ENCODE measurements at places on chromosomes 16 and 17.
A peak's percentile ranks its signal among the peaks of the same experiment; 100 is the strongest.

GRCh38 chr17:7237761-7238419 lies 1.4 kb downstream of the PHF23 start:
- DNase-seq = peak; percentile 81

- no peak for DNase-seq
Observed at GRCh38 chr17:43573579-43574321, 27.6 kb upstream of the ETV4 start.

DNA sequence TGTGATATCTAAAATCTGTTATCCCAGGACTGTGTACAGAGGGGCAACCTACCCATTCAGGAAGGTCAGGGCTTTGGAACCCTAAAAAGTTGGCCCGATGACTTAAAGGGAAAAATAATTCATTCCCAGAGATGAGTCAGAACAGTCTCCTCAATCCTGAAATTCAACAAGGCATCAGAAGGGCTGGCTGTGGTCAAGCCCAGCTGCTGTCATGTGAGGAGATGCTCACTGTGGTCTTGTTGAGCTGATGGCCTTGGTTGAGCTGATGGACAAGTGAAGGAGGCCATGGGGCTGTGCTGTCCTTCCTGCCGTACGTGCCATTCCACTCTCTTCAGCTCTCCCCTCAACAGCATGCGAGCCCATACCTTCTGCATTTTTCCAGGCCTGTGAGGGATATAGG lies 20.9 kb upstream of the DRG2 start:
- DNase-seq = no peak

DNA sequence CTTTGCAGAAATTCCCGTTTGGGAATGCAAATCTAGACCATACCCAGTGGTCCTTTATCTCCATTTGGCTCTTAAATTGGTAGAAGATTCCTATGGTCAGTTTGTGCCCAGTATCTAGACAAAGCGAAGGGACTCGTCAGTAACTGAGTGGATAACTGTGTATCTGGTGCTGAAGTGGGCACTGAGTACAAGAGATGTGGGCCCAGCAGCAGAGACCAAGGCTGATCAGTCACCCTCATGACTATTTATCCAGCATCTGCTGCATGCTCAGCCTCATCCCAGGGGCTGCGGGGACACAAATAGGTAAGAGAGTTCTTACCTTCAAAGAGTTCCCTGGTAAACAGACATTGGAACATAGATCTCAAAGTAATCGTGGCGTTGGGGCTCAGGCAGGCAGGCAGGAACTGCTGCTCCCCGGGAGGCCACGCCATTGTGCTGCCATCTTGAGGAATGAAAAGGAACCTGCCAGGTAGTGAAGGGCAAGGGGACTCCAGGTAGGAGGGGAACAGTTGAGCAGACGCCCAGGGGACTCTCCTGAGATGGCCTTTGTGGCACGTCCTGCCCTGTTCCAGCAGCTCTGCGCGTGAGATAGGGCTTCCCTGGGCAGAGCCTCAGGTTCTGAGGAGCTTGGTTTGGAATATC lies 10.3 kb downstream of the NT5M start:
- peak; percentile 34 for DNase-seq

GRCh38 chr16:88881007-88881615 lies 14.7 kb upstream of the PABPN1L start:
- DNase-seq = no peak

DNA sequence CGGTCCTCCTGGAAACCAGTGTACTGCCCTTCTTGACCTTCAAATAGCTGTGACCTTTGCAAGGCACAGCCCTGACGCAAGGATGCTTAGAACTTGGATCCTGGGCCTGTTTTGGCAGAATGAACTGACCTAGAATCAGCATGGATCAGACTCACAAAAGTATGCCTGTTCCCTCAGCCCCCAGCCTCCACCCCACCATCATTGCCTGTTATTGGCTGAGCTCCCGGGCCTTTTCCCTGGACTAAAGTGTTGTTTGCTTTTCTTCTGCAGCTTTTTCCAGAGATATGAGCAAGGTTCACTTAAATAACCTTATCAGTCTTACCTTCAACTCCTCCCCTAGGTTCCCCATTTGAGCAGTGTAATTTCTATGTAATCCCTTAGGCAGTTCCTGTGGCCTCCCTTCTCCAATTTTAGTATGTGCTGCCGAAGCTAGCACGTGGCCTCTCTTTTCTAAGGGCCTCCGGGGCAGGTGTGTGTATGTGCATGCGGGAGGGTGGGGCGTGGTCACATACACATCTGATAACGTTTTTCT lies 347.4 kb downstream of the MAF start:
- no peak for DNase-seq

DNA sequence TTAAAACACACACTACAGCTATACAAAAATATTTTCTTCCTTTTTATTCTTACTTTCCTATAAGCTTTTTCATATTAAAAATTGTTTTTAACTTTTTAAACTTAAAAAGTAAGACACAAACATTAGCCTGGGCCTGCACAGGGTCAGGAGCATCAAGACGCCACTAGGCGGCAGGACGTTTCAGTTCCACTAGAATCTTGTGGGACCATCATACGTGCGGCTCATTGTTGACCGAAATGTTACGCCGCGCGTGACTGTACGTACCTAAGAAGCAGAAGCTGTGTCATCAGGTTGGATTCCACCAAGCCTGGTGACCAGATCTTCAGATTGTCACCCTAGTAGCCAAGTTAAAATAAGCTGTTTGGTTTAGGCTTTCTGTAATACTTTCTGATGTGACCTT lies 47.1 kb downstream of the USP10 start:
- no peak for DNase-seq

GRCh38 chr17:51087072-51087757 lies 33.5 kb downstream of the SPAG9 start:
- DNase-seq = no peak

DNA sequence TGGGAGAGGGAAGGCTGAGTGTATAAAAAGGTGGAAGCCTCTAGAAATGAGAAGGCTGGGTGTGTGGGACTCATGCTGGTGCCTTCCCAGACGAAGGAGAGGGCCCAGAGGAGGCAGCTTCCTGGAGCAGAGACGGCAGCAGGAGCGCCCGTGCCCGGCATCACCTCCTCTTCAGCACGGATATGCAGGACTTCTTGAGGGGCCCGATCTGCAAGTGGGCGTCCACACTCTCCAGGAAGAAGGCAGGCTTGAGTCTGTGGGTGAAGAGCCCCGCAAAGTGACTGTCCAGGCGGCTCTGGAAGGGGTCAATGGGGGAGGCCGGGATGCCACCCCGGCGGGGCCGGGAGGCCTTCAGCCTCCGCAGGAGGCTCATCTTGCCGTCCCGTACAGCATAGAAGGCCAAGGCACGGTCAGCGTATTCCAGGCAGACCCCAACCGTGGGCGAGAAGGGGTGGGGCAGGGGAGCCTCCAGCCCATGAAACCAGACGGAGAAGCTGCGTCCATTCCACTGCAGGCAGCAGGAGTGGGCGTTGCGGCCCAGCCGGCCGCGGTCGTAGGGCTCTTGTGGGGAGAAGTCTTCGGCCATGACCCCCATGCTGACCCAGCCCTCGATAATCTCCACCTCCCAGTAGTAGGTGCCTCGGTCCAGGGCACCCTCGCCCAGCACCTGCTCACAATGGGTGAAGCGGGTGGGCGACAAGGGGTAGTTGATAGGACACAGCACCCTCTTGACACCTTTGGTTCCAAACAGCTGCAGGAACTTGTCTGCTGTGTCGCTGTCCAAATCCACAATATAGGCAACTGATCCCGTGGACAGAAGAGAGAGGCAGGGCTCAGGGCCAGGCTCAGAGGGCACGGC lies 3.8 kb downstream of the TRIM47 start:
- no peak for DNase-seq

Data from stimulated activated CD8-positive, alpha-beta memory T cell treated with anti-CD3 and anti-CD28 coated beads, Interleukin-4, amount 100 ng/mL, for 24 hours (primary cell).